ENCODE measurements at places on chromosomes 5 and 9.

DNA sequence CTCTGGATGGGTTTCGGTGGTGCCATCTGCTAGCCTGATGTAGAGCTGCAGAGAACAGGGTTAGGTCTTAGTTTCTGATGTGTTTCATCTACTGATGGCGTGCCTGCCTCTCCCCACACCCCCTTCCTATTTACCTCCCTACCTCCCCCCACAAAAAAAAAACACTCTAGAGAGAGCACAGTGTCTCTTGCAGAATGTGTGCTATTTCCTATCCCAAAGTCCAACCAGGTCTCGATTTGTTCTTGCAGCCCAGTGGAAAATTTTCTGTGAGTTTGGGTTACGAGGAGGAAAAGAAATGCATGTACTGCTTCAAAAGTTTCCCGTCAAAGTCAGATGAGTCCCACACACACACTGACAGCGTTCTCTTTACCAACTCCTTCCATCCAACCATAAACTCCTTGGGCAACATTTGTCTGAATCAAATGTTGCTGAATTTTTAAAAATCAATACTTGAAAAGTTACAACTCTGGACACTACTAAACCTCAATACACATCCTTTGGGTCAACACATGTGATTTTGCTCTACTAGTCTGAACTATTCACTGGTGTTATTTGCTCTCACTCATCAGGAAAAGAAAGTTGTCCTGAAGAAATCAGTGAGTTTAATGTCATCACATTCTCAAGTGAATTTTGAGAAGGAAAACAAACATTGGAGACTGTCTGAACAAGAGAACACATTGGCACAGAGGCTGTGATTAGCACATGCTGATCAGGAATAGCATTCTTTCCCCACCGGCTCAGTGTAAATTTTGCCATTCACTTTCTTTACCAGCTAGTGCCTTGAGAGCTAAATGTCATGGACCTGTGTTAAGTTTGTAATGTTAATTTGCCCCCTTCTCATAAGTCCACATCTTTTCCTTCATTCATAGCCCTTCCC is 84.1 kb downstream of the MAMDC2 start:
- no peak for DNase-seq

DNA sequence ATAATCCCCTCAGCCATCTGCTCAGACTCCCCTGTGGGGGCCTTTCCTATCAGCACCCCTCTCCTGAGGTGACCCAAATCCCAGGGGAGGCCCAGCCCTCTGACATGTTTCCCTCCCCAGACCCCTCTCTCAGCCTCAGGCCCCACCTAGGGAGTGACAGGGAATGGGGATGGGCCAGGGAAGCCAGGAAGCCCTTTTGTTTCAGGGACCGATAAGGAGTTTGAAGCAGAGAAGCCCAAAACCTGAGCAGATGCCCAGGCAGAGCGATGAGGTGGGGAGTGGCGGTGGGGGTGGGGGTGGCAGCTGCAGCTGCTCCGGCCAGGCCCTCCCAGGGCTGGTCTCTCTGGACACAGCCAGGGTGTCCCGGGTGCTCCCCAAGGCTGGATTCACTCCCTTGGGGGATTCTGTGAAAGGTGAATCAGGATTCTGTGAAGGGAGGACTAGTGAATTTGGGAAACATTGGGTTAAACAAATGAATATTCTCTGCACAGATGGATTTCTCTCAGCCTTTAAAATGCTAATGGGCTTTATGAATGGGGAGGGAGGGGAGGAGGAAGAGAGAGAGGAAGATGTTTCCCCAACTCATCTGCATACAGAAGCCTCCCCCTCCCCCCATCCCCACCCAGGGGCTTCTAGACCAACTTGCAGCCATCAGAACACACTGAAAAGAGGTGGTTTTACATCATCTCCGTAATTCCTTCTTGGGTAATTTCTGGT is 17.4 kb downstream of the AKNA start:
- DNase-seq: no peak

- no peak for DNase-seq
Measured at GRCh38 chr5:55172051-55172899, 702 bp downstream of the CDC20B start.

DNA sequence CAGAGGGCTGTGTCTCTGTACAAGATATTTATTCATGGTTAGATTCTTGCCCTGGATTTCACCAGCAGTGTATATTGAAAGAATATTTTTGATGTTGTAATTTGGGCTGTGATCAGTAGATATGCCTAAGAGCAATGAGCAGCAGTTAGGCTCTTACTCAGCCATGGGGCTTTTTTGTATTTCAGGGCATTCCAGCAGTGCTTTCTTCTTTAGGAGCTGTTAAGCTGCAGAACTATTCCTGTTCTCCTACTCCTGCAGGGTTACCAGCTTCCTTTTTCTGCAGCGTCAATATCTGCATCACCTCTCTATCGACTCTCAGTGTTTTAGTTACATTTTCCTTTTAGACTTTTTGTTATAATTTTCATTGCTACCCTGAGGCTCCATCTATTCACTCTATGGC is 206.2 kb downstream of the SLCO4C1 start:
- DNase-seq: no peak

DNA sequence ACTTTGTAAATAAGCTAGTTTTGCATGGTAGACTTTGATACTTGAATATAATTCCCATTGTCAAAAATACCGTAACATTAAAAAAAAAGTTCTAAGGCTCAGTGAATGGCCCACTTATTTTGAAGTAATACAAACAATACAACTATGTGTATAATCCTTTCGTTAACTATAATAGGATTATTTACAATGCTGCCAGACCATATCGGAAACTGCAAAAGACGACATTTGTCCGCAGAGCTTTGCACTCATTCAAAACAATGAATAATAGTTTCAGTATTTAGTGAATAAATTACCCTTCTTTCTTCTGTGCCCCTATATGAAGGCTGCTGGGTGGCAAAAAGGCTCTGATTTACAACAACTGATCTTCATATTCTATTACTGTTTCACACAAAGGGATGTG is 121.8 kb downstream of the DROSHA start:
- no peak for DNase-seq

- no peak for DNase-seq
Measured at GRCh38 chr5:14204785-14205321, 61.7 kb downstream of the TRIO start.

- no peak for DNase-seq
Measured at GRCh38 chr5:135289651-135290050, 109.4 kb downstream of the MACROH2A1 start.

DNA sequence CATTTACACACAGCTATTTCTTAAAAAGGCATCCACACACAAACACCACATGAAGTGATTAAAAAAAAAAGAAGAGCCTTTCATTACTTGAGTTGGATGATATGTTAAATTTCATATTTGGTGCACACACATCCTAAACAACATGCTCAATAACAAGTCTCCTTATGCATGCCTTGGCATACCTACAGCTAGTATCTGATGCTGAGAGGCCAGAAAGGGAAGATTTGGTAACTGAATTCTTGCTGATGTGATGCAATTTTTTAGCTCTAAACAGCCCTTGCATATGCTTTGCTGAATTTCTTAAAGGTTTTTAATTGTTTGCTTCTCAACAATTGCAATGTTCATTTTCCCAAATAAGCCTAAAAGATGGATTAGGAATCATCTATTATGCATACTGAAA is 338.8 kb downstream of the ARL15 start:
- DNase-seq: no peak

DNA sequence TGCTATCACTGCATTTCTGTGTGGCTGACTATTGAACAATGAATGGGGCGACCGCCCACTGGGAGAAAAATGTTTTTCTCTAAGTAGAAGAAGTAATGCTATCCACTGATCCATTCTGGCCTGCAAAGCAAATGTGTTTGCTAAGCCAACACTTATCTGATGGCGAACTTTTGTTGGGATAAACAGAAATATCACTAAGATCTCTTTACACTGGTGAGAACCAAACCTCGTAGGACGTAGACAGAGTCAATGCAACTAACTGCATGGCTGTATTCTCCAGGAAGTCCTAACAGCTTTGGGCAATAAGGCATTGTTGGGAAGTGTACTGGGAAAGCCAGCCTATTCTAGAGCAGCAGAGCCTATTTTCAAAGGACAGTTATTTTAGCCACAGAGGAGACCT is 77.7 kb downstream of the ANKH start:
- DNase-seq: no peak

DNA sequence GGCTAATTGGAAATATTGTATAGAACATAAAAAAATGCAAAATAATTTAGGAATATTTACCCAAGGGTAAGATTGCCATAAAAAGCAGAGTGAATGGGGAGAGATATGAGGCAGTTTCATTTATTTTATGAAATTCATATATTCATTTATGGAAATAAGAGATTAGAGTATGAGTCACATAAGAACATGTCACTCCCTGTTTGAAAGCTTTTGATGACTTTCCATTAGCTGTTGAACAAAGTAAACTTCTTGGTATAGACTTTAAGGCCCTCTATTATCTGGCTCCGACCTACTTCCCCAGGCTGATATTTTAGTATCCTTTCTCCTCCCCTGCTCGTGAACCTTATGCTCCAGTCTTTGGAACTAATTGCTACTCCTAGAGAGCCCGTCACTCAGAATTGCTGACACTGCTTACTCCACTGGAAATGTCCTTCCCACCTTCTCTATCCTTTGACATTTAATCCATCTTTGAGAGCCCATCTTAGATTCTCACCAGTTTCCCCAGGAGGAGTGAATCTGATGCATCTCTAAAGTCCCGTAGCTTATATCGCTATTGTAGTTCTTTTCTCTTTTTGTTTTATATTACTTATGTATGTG is 8.9 kb upstream of the ACTBL2 start:
- no peak for DNase-seq

- no peak for DNase-seq
Measured at GRCh38 chr9:133286523-133286922, 11.5 kb upstream of the ABO start.

DNA sequence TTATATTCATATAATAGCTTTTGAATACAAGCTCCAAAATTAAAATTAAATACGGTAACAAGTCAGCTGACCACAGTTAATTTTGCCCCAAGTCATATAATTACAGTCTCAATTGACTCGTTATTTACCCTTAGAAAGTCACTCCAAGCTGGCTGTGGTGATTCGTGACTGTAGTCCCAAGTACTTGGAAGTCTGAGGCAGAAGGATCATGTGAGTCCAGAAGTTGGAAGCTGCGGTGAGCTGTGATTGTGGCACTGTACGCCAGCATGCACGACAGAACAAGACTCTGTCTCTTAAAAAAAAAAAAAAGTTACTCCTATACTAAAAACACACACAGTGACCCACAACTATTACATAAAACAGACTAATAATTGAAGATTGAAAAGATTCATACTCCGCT is 31.6 kb upstream of the DTWD2 start:
- no peak for DNase-seq

DNA sequence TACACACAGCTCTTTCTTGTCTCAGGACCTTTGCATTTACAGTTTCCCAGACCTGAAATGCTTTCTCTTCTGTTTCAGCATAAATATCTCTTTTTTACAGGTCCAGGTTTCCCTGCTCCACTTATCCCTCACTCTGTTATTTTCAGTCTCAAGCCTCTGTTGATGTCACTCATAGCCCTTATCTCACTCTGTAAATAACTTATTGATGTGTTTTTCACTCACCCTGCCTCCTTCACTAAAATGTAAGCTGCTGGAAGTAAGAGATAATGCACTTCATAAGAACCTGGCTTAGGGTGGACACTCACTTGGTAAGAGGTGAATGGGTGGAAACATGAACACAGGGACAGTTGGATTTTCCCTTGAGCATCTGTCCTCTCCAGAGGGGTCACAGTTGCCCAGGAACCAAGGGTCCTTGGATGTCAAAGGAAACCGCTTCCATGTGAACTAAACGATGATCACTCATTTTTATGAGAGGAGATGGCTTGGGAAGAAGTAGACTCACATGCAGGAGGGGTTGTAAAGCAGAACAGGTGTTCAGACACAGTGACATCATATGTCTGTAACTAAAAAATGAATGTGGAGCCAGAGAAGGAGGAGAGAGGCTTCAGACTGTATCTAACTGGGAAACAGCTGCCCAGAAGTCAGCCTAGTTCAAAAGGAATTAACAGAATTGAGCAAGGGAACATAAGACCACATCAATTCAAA is 5.5 kb upstream of the HTR4 start:
- DNase-seq: no peak

GRCh38 chr5:73214996-73215395 is 42.0 kb downstream of the TMEM174 start:
- DNase-seq: no peak

GRCh38 chr9:127049044-127049443 is 73.4 kb downstream of the ANGPTL2 start:
- no peak for DNase-seq

GRCh38 chr5:146947181-146947941 is 68.8 kb upstream of the PPP2R2B start:
- DNase-seq: no peak

DNA sequence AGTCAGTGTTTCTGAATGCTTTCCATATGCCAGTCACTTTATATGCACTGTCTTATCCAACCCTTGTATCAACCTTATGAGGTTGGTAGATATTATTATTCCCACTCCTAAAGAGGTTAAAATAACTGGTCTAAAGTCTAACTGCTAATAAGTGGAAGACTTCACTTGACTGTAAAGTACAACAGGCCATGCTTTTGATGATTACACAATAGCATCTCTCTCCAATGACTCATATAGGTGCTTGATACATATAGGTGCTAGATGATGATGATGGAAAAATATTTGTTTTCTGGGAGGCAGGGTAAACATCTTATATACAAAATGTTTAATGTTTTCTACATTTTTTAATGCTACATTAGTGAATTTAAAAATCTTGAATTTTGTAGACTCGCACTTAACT is 75.9 kb upstream of the NR3C1 start:
- DNase-seq: no peak

DNA sequence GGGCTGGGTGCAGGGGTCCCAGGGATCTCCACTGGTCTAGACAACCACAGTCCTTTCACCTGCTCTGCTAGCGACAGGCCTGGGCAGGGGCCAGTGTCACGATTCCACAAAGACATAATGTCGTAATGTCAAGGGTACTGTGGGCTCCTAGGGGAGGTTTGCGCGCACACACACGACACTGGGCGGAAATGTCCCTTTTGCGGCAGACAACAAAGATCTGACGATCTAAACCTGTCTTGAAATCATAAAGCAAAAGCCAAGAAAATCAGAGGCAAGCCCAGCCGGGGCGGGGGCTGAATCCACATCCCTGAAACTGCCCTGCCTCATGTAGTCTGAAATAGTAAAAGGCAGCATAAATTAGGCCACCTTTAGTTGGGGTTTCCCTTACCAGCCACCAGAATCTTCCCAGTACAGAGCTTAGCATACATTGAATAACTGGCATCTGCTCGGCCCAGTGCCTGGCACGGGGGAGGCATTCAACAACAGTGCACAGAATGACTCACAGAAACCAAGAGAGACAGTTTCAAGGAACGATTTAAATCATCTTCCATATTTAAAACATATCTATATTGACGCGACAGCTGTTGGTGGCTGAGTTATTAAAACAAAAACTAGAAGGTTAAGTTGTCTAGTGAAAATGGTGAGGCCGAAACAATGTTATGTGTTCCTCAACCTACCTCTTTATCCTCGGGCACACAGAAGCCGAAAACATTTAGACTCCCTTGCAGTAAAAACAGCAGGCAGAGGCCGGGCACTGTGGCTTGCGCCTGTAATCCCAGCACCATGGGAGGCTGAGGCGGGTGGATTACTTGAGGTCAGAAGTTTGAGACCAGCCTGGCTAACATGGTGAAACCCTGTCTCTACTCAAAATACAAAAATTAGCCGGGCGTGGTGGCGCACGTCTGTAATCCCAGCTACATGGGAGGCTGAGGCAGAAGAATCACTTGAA is 151.0 kb downstream of the MYO10 start:
- DNase-seq: no peak

- no peak for DNase-seq
Measured at GRCh38 chr9:25254051-25254450, 424.2 kb downstream of the TUSC1 start.

- DNase-seq: no peak
Measured at GRCh38 chr9:114163517-114163951, 8.2 kb downstream of the COL27A1 start.
